Ovary (tissue), 10 donors: ENCODE measurements at places on chromosomes 5 and 9. TPM values are rescaled to one million over a fixed set of nuclear protein-coding genes. Genes with fewer than 3 reads are reported as not detected.

The SLC6A19 gene
- total RNA-seq = not detected

The SH3RF2 gene
- total RNA-seq = 0.48 TPM

GRCh38 chr5:80248378-80248777, 7.5 kb downstream of the SERINC5 start:
- H3K27ac ChIP-seq = no peak overlapping the region
- H3K27me3 ChIP-seq = no peaks in the 10 kb centered on the region
- no peak for DNase-seq
- no peak overlapping the region for H3K4me3 ChIP-seq
- H3K4me1 ChIP-seq = peaks cover 15% of the 10 kb centered on the region

The C9 gene
- total RNA-seq = not detected

The REEP2 gene
- total RNA-seq = 3.5 TPM

- H3K36me3 ChIP-seq = no peaks in the 10 kb centered on the region
- no peak overlapping the region for H3K27ac ChIP-seq
- H3K4me1 ChIP-seq = no peaks in the 10 kb centered on the region
- H3K4me3 ChIP-seq = no peak overlapping the region
- no peak for DNase-seq
These were observed 53.1 kb downstream of the LIX1 start for GRCh38 chr5:97089149-97089801.

DNA sequence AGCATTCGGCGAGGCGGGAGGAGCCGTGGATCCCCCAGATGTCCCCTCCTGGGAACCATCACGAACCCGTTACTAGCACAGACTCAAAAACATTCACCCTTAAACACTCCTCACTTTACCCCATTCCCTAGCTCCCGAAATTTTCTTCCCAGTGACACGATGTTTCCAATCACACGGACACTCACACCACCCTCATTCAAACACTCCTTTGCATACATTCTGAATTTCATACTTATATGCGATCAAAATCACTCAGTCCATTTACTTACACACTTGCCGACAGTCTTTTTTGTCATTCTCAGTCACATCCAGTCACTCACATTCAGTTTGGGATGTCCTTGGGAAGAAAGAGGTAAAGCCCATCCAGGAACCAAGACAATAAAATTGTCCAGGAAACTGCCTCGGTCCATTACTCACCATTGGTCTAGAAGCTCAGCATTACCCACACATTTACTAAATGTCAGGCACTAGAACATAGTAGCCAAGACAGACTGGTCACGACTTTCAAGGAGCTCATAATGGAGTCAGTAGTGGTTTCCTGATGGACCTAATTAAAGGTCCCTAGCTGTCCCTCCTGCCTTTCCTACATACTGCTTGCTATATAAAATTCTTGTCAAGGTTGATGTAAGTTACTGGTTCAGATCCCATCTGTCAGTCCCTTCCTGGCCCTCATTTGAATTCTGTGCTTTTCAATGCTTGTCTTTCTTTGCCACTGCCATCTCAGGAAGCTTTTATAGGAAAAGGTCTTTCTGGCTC, 574 bp downstream of the SLC35A4 start:
- peaks cover 9% of the 10 kb centered on the region for H3K4me1 ChIP-seq
- no peaks in the 10 kb centered on the region for H3K27me3 ChIP-seq
- DNase-seq = no peak
- H3K4me3 ChIP-seq = peak overlapping the region; percentile 79
- peak overlapping the region; percentile 87 for H3K27ac ChIP-seq

The IL9 gene
- total RNA-seq = not detected
